ENCODE measurements at places on chromosomes 11 and 22. TPM values are rescaled to one million over a fixed set of nuclear protein-coding genes. Genes with fewer than 3 reads are reported as not detected.

DNA sequence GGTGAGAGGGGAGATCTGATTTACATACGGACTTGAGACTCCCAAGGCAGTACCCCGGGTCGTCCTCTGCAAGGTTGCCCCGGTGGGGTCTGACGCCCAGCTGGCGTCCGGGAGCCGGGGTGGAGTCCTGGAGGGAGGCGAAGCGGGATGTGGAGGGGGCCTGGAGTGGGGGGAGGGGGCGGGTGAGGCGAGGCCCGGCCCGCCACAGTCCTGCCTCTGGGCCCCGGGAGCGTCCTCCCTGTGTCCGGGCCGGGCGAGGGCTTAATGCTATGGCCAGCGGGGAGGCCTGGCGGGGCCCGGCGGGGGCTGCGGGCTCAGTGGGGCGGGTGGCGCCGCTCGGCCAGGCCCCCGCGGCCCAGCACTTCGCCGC, 2.4 kb upstream of the MYBPC3 start:
- DNase-seq: peak; percentile 17

- DNase-seq: no peak
Measured at GRCh38 chr11:114160894-114161293, 101.4 kb downstream of the ZBTB16 start.

DNA sequence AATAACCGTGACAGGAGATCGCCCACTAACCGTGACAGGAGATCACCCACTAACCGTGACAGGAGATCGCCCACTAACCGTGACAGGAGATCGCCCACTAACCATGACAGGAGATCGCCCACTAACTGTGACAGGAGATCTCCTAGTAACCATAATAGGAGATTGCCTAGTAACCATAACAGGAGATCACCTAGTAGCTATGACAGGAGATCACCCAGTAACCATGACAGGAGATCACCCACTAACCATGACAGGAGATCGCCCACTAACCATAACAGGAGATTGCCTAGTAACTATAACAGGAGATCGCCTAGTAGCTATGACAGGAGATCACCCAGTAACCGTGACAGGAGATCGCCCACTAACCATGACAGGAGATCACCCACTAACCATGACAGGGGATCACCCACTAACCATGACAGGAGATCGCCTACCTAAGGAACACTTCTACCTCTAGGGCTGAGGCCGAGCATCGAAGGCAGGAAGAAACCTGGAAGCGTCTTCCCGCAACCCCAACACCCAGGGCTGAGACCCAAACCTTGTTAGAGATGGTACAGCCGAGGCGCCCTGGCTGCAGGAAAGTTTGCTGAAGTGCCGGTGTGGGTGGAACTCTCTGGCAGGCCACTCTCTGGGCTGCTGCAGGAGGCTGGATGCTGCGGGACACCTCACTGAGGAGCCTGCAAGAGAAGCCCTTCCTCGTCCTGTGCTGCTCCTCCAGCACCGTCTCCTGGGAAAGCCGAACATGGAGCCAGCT, 67.5 kb upstream of the THY1 start:
- no peak for DNase-seq

GRCh38 chr11:130211144-130211543, 51.6 kb downstream of the ST14 start:
- no peak for DNase-seq

DNA sequence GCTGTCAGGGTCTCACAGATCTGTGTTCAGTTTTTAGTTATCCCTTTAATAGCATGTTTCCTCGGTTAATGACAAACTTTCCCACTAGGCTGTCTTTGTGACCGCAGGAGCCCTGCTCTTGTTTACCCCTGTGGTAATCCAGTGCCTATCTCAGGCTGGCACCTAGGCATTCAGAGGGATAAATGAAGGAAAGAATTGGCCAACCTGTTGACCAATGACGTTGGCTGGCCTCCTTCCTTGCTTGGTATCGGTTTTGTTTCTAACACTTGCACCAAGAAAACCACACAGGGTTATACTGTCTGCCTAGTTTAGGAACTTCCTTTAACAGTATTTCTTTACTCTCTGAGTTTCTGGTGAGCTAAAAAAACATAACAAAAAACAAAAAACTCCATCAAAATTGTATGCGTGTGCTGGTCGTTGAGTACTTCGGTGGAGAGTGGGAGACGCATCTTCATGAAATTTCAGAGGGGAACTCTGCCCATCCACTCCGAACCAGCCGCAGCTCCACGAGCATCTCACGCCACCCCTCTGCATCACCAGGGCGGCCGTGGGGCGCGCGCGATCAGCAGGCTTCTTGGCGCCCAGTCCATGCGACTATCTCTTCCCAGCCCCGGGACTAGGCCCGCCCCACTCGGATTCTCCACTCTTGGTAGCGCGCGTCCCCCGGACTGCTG, 563 bp upstream of the ENDOD1 start:
- DNase-seq: no peak

GRCh38 chr11:34719303-34719848, 98.5 kb downstream of the EHF start:
- no peak for DNase-seq

DNA sequence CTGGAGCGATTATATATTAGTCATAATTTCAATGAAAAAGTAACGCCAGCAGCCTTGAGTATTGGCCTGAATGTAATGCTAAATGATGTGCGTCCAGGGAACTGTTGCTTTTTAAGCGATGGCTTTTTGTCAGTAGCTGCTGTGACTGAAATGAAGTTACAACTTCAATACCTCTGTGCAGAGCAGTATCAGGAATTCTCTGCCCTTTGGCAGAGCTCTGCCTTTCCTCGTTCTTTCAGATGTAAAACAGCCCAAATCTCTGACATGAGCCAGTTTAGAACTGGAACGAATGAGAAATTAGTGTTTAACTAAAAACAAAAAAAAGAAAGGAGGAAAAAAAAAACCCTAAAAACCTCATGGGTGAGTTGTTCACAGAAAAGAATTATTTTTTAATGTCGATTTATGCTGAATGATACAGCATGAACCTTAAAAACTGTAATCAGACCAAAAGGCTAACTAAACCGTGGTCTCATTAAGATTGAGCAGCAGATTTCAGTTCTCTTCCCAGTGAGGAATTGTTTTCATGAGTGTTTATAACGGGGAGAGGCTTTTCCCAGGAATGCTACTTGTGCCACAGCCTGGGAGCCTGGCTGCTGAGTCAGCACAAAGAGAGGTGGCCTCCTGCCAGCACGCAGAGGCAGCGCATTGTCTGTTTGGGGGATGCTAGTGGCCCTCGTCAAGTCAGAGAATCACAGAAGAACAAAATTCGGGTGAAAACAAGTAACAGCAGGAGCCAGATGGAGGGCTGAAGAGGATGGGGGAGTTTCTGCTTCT, 146.2 kb upstream of the RASSF10 start:
- DNase-seq: peak; percentile 59

- DNase-seq: no peak
Measured at GRCh38 chr11:33694346-33695050, 6.1 kb downstream of the C11orf91 start.

- no peak for DNase-seq
Measured at GRCh38 chr11:110029714-110030113, 63.5 kb upstream of the ZC3H12C start.

GRCh38 chr22:30116362-30117117, 36.3 kb downstream of the HORMAD2 start:
- DNase-seq: no peak

DNA sequence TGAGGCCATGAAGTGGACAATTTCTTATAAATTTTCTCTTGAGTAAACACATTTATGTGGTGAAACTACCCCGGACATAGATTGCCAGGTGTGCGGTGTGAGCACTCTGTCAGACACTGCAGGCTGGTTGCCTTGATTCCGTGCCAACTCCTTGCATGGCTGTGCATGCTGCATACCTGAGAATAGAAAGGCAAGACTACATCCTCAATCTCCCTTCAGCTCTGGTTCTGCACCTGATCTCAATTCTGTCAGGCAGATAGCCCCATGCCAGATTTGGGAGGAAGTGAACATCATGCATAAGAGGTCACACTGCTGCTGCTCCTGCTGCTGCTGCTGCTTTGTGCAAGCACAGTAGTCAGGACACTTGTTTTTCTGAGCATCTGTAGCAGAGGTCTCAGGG, 42.5 kb upstream of the DEUP1 start:
- DNase-seq: no peak

GRCh38 chr22:43945632-43946383, 9.4 kb upstream of the SAMM50 start:
- no peak for DNase-seq

The PNPLA3 gene
- total RNA-seq: not detected

The TPBGL gene
- not detected for total RNA-seq

The NEAT1 gene
- total RNA-seq: 136 TPM

The EXPH5 gene
- 0.26 TPM for total RNA-seq

The PANX2 gene
- 0.43 TPM for total RNA-seq

The TSPAN32 gene
- 2.5 TPM for total RNA-seq
